ENCODE measurements at places on chromosomes 13 and 19.

- no peak for DNase-seq
Measured at GRCh38 chr13:53127373-53127772, 98.8 kb downstream of the OLFM4 start.

- no peak for DNase-seq
Measured at GRCh38 chr13:40682449-40683240, 16.2 kb upstream of the FOXO1 start.

DNA sequence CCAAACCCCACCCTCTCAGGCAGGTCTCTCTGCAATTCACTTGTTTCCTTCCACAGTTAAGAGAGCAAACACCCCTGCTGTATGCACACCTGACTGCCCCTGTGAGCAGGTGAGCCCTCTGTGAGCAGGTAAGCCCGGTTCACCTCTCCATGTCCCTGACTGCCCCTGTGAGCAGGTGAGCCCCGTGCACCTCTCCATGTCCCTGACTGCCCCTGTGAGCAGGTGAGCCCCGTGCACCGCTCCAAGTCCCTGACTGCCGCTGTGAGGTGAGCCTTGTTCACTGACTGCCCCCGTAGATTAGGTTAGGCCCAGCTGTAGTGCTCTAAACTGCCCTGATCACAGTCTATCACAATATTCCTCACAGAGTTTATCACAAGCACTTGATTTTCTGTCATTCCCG is 29.2 kb downstream of the TMTC4 start:
- no peak for DNase-seq

- DNase-seq = no peak
Measured at GRCh38 chr13:21427741-21428140, 31.4 kb downstream of the ZDHHC20 start.

GRCh38 chr13:100068133-100068931 is 20.6 kb upstream of the PCCA start:
- DNase-seq = no peak

DNA sequence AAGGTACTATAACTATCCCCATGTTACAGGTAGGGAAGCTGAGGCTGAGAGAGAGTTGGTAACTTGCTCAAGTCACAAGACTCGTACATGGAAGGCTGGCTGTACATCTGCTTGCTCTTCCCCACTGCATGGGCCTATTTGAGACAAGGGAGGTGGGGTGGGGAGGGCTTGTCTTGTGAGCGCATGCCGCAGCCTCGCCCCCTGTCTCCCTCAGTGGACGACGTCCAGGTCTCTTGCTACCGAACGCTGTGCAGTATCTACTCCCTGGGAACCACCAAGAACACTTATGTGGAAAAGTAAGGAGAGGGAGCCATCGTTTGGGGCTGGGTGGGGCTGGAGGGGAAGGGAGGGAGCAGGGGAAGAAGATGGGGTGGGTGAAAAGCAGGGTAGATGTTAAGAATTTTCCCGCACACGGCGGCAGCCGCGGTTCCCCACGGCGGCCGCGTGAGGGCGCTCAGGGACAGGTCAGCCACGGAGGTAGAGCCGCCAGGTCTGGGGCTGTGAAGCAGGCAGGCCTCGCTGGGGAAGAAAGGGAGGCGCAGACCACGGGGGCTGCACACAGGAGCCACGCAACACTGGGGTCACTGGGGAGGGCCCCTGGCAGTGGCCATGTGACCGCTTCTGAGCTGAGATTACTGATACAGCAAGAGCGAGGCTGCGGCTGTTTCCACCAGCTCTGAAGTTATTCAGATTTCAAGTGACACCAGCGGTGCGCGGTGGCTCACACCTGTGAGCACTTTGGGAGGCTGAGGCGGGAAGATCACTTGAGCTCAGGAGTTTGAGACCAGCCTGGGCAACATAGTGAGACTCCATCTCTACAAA is 81.5 kb downstream of the RYR1 start:
- peak; percentile 48 for DNase-seq

DNA sequence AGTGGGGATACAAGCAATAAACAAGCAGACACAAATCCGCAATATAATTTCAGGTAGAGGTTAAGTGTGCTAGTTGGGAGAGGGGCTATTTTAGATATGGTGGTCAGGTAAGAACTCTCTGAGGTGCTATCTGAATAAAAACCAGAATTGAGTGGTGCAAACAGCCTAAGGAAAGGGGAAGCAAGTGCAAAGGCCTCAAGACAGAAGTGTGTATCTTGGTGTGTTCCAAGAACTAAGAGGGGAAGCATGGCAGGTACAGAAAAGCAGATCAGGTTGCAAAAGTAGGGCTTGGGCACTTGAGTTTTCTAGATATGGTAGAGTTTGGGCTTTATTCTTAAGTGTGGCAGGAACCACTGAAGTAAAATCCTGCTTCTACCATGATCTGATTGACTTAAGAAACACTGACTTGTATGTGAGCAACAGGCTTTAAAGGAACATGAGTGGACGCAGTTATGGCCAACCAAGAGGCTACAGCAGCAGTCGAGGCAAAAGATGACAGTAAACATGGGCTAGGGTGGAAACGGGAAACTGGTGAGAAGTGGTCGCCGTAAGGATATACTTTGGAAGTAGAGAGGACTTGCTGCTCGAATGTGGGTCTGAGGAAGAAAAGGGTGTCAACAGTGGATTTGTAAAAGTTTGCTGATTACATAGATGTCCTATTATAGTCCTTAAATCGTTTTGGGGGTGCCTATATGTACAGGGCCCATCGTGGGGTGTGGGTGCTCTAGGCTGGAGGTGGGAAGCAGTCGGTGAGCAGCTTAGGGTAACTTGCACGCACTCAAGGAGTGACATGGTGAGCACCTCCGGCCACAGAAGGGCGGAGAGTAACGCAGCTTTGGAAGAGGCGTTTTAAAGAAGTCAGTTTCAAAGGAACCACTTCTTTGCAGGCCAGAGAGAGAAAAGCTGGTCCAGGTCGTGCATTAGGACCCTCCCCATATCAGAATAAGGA is 677 bp downstream of the TGDS start:
- DNase-seq = no peak

- DNase-seq = no peak
Measured at GRCh38 chr13:34533941-34534340, 408.1 kb upstream of the NBEA start.

DNA sequence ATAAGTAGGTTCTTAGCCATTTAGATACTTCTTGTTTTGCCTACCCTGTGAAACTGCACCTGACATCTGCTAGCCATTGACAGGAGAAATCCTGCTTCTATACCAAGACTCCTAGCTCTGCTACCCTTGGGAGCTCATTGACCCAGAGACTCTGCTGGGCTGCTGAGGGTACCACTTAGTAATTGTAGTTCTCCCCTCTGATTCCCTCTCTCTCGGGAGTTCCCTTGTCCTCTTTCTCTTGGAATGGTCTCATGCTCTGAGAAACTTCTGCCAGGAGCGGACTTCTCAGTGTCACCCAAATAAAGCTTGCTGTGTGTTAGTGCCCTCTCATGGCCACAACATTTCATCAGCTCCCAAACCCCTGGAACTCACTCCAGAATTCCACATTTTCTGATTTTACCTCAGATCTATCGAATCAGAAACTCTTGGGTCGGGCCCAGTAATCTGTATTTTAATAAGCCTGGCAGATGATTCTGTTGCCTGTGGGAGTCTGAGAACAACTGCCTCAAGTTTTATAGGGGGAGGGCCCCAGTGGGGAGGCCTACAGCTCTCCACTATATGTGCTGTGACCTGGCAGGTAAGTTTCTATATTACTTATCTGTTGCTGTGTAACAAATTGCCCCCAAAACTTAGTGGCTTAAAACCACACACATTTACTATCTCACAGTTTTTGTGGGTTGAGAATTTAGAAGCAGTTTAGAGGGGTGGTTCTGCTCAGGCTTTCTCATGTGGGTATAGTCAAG is 221.1 kb downstream of the TDRD3 start:
- no peak for DNase-seq

- no peak for DNase-seq
Measured at GRCh38 chr13:21846605-21847004, 175.7 kb downstream of the FGF9 start.

GRCh38 chr19:18063463-18063862 is 23.3 kb downstream of the IL12RB1 start:
- no peak for DNase-seq

DNA sequence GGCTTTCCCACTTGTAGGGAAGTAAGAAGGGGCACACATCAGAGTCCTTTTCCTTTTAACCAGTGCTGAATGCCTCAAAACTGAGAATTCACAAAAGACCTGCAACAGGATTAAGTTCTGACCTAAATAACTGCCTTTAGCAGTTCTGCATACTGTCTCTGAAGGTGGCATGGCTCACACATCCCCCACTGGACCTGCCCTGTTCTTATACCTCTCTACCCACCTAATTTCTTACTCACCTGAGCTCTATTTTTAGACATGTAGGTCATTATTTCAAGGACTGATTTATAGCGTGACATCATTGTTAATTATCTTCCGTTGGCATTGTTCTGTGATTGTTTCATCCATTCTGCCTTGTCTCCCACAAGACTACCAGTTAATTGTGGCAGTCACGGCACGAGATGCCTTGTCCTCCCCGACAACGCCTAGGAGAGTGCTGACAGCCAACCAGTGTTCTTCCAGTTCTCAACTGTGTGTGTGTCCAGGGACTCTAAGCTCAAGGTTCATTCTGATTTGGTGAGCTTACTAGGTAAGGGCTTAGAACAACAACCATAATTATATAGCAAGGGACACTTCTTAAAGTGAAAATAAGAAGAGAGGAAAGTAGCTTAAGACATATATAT is 27.1 kb upstream of the UBL3 start:
- DNase-seq = no peak

Measured in caudate nucleus (tissue), 63 donors.